ENCODE measurements at places on chromosomes 3 and 15.

DNA sequence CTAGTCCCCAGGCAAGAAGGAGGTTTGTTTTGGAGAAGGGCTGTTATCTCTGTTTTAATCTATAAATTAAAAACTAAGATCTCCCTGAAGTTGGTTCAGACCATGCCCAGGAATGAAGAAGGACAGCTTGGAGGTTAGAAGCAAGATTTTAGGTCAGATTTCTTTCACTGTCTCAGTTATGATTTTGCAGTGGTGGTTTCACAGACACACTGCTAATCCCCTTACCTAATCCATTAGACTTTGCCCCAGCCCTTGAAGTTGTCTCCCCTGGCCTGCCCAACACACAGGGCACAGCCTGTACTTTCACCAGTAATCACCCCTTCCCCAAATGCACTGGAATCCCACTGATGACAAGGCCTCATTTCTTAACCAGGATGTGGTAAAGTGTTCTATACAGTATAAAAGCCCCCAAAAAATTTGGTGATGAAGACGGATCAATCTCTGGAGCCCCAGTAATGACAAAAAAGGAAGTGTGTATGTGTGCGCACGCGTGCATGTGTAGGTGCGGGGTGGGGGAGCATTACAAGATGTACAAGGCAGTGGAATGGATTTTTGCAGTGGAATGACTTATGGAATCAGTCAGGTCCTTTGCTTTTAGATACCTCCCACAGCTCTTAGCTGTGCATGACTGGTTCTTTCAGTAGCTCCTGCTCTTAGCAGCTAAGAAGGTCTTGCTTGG lies 73.1 kb upstream of the TERB2 start:
- no peak for DNase-seq

DNA sequence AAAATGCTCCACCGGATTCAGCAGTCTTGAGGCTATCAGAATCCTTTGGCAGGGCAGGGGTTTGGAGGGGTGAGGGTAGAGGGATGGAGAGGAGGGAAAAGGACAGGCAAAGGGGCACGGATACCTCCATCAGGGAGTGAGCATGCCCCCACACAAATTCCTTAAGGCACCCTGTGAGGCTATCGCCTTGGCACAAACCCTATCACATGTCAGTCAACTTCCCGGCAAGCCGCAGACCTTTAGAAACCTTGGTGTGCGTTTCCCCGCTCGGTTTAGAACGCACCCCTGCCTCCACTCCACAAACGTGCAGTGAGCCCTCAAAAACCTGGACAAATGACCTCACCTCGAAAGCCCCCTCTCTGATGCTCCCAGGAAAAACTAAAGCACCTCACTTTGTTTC lies 422 bp upstream of the SETMAR start:
- DNase-seq: no peak

DNA sequence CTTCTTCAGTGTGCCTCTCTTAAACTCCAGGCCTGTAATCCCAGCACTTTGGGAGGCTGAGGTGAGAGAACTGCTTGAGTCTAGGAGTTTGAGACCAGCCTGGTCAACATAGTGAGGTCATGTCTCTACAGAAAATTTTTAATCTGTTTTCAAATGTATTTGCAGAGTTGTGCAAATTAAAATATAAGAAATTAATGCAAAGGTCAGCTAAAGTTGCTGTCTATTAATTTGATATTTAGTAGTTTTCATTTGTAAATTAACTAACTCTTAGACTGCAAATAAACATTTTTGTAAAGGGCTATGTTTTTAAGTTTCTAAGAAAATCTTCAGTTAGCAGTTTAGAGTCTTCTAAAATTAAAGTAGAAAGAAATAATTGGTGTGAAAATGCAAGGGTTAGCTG lies 99.9 kb upstream of the TJP1 start:
- DNase-seq: no peak

DNA sequence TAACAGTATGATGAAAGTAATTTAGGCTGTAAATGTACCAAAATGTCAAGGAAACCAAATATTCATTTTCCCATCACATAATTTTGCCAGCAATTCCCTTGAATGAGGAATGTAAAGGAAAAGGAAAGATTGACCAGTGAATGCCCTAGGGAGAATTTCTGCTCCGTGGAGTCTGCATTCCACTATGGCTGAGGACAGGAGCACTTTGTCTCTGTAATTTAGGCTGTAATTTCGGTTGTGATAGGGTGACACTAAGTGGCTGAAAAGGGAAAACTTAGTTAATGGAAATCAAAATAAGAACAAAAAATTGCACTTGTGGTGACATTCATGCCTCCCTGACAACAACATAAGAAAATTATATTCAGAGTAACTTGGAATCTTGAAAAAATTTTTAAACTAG lies 8.3 kb upstream of the TMEM207 start:
- no peak for DNase-seq

GRCh38 chr3:126931806-126932187 lies 51.1 kb upstream of the PLXNA1 start:
- DNase-seq: no peak

DNA sequence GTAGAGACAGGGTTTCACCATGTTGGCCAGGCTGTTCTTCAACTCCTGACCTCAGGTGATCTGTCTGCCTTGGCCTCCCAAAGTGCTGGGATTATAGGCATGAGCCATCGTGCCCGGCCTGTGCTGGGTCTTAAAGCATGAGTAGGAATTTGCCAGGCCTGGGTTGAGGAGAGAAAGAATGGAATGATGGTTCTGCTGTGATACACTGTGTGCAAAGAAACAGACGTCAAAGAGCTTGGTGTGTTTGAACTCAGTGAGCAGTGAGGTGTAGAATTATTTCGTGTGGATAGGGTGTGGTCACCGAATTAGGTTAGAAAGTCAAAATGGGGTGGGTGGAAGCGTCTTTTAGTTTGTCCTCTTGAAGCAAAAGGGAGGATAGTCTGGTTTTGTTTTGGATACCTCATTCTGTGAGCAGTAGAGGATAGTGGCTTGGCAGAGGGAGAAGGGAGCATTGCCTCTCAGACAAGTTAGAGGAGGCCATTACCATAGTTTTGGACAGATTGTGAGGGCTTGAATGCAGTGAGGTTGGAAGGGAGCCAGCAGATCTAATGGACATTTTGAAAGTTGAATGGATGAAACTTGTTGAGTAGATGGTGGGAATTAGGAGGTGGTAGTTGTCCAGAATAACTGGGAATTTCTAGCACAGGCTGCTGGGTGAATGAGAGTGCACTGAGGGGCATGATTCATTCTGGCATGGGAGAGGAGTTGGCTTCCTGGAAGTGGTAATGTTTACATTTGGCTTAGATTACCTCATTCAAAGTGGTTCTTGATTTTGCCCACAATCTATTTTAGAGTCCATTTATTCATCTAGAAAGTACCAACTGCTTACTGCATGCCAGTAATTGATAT lies 27.2 kb downstream of the AKAP13 start:
- no peak for DNase-seq

DNA sequence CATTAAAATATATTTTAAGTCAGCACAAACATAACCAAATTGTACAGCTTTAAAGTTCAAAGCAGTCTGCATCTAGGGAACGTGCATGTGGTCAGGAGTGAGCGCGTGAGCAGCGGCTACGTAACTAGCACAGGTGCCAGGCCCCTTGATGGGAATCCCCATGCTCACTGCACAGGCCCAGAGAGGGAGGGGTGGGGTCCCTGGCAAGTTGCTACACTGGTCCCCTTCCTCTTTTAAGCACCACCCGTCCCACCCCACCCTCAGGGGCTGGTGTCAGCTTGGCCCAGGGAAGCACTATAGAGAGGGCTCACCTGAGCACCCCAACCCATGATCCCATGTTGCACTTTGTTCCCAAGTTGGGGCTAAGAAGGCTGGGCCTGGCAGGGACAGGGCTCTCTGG lies 835 bp upstream of the GMPPB start:
- no peak for DNase-seq

- DNase-seq: no peak
Measured at GRCh38 chr15:95401587-95401986, 928.9 kb upstream of the NR2F2 start.

- no peak for DNase-seq
Measured at GRCh38 chr3:127074900-127075360, 92.0 kb downstream of the PLXNA1 start.

DNA sequence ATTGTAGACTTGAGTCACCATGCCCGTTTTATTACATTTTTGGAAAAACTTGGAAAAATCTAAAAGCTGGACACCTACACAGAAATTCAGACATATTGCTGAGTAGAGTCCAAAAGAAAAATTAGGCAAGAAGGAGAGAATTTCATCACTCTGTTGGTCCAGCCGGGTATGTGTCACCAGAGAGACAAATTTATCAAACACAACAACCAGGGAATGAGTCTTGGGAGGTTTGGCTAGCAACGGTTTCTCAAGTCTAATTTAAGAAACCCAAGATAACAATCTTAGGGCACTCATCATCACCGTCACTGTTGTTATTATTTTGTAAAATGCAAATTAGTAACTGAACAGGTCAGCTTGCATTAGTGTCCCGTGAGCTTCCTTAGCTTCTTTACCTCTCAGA lies 197.5 kb upstream of the C2CD4B start:
- no peak for DNase-seq

All from activated T-cell treated with anti-CD3 and anti-CD28 coated beads for 1 hour (primary cell).